ENCODE measurements at places on chromosomes 3 and 15. TPM values are rescaled to one million over a fixed set of nuclear protein-coding genes. Genes with fewer than 3 reads are reported as not detected.

GRCh38 chr3:11607816-11608215 lies 35.9 kb downstream of the VGLL4 start:
- no peak for DNase-seq

DNA sequence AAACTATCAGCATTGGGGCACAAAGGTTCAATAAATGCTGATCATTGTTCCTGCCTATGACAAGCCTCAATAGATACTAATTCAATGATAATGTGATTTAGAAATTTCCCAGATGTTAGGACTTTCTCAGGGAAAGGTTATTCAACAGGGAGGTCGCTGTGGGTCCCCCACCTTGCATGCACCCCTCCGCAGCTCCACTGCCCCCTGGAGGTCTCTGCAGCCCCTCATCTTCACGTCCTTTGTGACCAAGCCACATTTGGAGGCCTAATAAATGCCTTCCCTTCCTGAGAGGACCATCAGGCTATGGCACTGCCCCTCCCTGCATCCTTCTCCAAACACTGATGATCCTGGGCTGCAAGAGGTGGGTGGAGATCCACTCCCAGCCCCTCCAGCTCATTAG lies 50.2 kb downstream of the NOX5 start:
- no peak for DNase-seq

DNA sequence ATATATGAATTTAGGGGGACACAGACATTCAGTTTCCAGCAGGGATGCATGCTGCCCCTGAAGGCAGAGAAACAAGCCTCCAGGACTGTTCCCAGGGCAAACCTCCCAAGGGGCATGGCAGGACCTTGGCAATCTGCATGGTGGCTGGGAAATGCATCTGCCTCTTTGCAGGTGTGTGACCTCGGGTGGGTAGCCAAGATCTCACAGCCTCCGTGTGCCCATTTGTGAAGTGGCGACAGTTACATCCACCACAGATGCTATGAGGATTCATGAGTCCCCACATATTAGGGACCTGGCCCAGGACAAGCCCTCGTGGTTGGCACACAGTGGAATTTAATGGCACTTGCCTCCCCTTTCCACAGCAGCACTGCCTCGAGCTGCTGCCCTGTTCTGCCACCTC lies 29.9 kb downstream of the SLC28A1 start:
- no peak for DNase-seq

- no peak for DNase-seq
Measured at GRCh38 chr15:45163508-45163856, 24.3 kb downstream of the SHF start.

GRCh38 chr15:39937696-39938095 lies 3.8 kb downstream of the EIF2AK4 start:
- no peak for DNase-seq

DNA sequence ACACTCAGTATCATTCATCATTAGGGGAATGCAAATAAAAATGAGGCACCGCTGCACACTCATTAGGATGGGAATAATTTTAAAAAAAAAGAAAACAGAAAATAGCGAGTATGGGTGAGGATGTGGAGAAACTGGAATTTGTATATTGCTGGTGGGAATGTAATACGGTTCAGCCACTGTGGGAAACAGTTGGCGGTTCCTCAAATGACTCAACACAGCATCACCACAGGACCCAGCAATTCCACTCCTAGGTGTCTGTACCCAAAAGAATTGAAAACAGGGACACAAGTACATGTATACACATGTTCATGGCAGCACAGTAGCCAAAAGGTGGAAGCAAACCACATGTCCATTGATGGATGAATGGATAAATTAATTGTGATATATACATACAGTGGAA lies 35.2 kb upstream of the RFTN1 start:
- DNase-seq: no peak

- DNase-seq: no peak
Measured at GRCh38 chr15:99651023-99651807, 82.0 kb downstream of the LYSMD4 start.

Gene C3orf70
- polyA plus RNA-seq: 6.7 TPM

DNA sequence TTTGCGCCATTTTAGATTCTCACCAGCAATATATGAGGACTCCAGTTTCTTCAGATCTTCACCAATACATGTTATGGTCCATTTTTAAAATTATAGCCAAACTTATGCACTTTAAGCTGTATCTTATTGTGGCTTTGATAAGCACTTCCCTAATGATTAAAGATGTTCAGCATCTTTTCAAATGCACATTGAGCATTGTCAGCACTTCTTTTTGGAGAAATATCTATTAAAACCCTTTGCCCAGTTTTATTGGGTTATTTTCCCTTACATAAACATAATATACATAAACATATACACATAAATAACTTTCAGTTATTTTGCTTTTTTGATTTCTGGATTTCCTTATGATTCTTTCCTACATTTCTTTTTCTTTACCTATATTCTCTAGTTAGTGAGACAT lies 83.8 kb downstream of the ROBO1 start:
- no peak for DNase-seq

Gene CFAP161
- polyA plus RNA-seq: not detected

- peak; percentile 96 for DNase-seq
Measured at GRCh38 chr15:93028632-93029213, 60.3 kb downstream of the RGMA start.

GRCh38 chr15:59998950-59999611 lies 5.0 kb upstream of the FOXB1 start:
- DNase-seq: no peak

Gene ISL2
- polyA plus RNA-seq: not detected

Measured in aorta (tissue), 5 donors.